ENCODE measurements at places on chromosomes 7 and 10.
A peak's percentile ranks its signal among the peaks of the same experiment; 100 is the strongest.

DNA sequence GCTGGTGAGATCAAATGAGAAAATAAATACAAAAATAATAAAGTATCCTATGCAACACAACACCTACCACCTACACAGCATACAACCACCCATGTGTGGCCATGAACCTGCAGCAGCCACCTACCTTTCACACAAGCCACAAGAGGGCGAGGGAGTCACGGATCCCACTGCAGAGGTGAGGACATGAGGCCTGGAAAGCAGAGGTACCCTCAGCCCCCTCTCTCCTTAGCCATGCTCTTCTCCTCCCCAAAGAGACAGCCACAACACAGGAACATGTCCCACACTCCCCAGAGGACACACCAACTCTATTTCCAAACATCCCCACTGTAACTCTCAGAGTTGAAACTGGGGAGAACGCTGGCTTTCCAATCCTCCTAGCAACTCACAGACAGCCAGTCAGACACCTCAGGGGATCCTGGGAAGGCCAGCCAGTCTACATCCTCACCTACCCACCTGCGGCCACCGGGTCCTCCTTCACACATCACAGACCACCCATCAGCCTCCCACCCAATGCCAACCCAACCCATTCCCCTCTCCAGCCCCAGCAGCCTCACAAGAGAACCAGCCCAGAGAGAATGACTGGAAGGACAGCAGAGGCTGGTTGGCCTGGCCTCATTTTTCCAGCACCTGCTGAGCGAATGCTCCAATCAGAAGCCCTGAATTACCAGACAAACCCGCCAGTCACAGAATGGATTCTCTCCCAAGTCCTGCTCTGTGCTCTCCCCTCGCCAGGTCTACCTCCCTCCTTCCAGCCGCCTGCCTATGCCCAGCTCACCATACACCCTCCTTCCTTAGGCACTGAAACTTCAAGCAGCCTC lies 18.4 kb downstream of the DLG5 start:
- no peak for DNase-seq

DNA sequence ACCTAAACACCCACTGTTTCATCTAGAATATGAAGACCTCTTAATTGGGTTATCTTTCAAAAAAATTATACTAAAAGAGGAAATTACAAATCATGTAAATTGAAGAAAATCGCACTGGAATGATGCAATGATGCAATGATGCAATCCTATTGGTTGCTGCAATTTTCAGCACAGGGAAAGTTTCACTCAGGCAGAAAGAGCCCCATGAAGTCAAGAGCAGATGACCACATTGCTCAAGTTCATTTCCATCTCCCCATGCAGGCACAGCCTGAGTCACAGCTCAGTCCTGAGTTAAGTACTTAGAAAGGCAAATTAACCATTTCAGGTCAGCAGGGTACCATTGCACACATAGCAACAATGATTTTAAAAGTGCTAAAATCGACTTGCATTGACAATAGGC lies 180.3 kb upstream of the MYO3A start:
- no peak for DNase-seq

DNA sequence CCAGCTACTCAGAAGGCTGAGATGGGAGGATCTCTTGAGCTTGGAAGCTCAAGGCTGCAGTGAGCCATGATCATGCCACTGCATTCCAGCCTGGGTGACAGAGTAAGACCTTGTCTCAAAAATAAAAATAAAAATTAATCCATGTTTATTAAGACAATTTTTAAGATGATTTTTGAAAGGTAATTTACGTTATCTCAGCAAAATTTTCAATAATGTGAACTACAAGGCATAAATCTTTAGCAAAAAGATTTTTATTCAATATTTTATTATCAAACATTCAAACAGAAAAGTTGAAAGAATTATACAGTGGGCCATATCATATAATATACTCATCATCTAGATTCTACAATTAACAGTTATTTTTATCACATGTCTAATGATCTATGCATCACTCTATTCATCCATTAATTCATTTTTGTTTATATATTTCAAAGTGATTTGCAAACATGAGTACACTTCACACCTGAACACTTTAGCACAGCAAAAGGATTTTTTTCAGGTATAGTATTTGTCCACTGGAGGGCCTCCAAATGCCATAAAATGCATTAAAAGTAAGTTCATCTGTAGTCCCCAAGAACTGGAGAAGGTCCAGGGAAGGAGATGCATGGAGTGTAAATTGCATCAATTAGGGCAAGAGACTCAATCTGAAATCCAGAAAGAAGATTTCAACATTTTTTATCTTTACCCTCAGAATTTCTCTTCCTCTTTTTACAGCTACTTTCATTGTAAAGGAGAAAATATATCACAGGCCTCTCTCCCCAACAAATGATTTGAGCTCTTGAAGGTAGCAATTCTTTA lies 38.6 kb upstream of the RSBN1L start:
- no peak for DNase-seq

DNA sequence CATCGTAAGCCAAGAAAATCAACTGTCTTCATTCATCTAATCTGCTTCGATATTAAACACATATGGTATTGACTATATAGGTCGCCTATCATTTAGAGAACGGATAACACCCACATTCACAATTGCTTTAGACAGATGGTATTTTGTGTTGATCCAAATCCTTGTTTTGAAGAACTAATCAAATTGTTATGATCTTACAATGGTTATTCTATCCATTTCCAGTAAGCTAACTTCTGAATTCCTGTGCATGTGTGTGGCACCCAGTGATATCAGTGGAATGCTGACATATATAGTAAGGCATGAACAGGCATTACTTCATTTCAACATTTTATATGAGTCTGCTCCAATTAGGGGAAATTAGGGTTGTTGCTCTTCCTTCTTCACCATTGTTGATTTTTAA lies 98.8 kb downstream of the SEMA3E start:
- no peak for DNase-seq

DNA sequence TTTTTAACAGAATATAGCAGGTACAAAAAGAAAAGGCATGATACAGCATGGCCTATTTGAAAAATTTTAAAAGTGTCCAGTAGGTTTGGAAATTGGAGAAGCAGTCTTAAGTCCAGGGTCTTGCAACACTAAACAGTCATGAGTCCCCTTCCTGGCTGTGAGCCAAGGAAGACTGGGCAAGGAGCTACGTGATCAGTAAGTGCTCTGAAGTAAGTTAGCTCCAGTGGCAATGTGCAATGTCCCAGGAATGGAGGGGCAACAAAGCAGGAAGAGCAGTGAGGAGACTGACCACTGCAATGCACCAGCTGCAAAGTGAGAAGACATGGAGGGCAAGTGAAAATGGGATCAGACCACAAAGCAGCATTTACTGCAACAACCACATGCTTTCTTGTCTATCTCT lies 72.9 kb upstream of the GRID1 start:
- DNase-seq, result no peak

GRCh38 chr10:118957443-118957825 lies 72.1 kb upstream of the NANOS1 start:
- DNase-seq, result no peak

DNA sequence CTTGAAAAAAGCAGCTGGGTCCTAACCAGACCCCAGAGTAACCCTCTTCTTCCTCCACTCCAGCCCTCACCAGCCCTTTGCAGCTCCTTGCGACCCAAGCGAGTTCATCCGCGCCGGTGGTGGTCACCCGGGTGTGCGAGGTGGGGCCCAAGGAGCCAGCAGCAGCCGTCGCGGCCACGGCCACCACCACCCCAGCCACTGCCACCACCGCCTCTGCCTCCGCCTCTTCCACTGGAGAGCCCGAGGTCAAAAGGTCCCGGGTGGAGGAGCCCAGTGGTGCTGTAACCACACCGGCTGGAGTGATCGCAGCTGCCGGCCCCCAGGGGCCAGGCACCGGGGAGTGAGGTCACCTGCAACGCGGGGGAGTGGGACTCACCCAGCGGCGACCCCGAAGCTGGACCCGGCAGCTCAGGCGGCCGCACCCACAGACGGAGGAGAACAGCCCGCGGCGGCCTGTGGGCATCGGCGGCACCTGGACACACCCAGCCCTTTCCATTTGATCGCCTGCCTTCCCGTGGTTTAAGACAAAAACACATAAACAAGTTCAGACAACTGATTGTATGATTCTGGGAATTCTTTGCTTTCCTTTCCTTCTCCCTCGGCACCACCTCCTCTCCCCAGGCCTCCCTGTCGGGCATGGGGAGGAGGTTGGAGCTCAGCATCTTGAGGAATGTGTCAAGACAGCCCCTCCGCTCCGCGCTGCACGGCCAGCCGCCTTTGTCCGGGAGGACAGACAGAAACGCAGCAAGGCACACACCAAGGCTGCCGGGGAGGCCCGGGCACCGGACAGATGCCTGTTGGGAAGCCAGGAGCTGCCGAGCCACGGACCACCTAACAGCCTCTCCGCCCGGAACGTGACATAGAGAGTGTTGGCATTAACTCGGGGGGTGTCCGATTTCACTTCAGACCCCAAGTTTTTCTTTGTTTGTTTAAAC lies 13.0 kb upstream of the AP5Z1 start:
- no peak for DNase-seq

GRCh38 chr10:78751716-78752115 lies 317.1 kb upstream of the ZMIZ1 start:
- DNase-seq, result no peak

GRCh38 chr7:129604713-129605437 lies 6.6 kb upstream of the NRF1 start:
- no peak for DNase-seq

DNA sequence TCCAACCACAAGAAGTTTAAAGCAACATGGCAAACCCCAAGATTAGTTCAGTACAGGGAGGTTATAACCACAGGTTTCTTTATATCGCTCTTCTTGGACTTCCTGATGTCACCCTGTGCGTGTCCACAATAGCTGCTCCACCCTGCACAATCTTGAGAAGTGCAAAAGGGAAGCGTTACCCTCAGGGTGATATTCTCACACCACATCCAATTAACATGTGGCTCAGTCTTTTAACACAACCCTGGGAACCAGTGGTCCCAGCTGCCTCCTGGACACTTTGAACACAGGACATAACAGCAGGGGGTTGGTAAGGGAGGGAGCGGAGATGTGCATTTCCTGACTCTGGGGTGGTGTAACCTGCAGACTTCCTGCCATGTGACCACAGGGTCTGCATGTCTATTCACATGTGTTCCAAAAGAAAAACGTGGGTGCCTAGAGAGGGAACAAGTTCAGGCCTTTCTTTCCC lies 64.6 kb downstream of the GSAP start:
- peak; percentile 42 for DNase-seq

DNA sequence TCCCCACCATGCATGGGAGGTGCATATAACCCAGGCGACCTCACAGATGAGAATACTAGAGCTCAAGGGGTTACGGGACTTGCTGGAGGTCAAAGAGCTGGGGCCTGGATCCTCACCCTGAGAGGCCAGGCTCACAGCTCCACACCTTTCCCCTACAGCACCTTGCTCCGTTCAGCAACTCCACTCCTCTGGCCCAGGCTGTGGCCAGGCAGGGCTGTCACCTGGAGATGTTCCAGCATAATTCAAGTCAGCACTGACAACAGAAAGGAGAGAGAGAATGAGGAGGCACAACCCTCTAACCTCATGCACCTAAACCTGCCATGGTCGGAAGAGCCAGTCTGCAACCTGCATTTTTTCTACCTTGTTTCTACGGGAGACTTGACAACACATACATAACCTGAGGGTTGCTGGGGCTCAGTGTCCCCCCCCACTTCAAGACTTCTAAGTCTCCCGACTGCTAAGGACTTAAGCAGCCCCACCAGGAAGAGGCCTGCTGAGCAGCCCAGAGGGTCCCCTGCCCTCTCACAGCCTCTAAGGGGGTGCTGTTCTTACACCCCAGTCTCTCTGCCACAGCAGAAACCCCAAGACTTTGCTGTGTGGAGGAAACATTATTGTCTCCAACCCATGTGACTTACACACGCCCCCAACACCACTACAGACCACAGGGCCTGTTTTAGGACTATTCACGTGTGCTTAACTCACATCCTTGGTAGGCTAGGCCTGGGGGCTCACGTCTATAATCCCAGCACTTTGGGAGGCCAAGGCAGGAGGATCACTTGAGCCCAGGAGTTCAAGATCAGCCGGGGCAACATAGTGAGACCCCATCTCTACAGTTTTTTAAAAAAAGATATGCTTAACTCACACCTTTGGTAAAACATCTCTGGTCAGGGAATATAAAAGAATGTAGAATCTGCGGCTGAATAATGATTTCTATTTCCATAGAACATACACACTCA lies 175.6 kb downstream of the FAM107B start:
- DNase-seq, result no peak

- DNase-seq, result no peak
Observed at GRCh38 chr7:4123346-4123745, 558.7 kb upstream of the FOXK1 start.

DNA sequence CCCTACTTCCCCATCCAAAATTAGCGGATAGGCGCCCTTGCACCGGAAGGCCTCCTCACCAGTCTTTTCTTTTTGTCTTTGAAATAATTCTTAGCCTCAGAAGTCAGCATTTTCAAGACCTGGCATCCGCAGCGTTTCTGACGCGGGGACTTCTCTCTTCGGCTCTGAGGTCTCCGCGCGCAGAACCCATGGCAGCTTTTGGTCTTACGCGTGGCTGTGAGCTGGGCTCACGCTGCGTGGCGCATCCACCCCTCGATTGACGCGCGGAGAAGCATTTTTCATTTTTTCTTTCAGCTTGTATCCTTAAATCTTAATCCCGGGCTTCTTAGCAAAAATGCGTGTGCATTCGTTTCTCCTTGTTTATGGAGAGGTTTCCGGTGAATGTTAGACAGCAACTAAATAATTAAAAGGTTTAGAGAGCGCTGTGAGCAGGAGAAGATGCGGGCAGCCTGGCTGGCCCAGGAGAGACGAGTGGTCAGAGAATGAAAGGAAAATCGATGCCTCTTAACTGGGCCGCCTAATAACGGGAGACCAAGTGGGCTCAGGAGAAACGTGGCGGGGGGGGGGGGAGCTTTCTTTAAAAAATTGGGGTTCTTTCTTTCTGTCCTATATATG lies 2.0 kb upstream of the GATA3 start:
- DNase-seq, result no peak

GRCh38 chr7:95092324-95092723 lies 184.9 kb downstream of the PPP1R9A start:
- DNase-seq, result no peak

DNA sequence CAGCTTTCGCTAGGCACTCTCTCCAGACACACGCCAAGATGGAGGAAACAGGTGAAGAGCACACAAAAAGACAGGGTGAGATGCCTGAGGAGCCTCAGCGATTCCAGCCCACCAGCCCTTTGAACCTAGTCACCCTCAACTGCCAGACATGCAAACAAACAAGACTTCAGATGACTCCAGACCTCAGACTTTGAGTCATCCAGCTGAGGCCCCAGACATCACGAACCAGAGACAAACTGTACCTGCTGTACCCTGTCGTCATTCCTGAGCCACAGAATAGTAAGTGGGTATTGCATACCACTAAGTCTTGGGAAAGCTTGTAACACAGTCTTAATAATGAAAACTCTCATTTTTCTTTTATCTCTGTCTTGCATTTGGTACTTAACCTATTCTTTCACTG lies 126.6 kb upstream of the LSM8 start:
- DNase-seq, result no peak

GRCh38 chr10:31582365-31583052 lies 263.5 kb downstream of the ZEB1 start:
- DNase-seq, result no peak

All from activated CD4-positive, alpha-beta T cell treated with anti-CD3 and anti-CD28 coated beads, Interleukin-2, amount 50 U/mL, for 48 hours (primary cell).